ENCODE measurements at places on chromosomes 2 and 18.

DNA sequence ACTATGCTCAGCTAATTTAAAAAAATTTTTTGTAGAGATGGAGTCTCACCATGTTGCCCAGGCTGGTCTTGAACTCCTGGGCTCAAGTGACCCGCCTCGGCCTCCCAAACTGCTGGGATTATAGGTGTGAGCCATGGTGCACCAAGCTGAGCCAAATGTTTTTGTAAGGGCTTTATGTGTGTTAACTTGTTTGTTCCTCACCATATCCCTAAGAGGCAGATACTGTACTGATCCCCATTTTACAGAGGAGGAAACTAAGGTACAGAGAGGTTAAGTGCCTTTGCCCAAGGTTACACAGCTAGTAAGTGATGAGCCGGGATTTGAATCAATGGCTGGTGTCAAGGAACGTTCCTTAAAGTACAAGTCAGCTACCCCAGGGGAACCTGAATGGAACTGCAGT, 85.3 kb upstream of the KLF7 start:
- DNase-seq, result no peak

GRCh38 chr18:47881042-47881441, 49.4 kb downstream of the SMAD2 start:
- DNase-seq, result no peak

DNA sequence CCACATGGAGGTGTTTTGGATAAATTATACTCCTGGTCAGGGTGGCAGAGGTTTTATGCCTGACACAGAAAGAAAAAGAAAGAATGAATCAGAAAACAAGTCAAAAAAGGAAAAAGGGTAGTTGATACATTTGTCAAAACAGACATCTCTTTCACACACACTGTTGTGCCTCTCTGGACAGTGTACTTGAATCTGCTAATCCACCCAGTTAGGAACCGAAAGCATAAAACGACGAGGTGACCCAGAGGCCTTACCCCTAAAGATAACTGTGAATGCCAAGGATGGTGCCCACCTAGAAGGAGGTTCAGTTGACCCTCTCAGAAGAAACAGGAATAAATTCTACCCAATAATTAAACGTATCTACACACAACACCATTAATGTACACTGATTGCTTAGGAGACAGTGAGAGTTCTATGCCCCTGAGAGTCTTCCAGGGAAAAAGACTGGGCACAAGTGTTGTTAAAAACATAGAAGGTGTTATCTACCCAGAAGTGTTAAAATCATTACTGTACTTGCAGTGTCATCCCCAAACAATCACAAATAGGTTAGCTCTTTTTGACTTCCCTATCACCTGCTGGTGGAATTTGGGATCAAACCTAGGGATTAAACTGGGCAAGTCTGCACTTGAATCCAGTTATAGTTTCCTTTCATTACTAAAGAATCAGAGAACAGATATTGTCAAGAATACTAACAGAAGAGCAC, 123.2 kb upstream of the DNAJC10 start:
- DNase-seq, result no peak

DNA sequence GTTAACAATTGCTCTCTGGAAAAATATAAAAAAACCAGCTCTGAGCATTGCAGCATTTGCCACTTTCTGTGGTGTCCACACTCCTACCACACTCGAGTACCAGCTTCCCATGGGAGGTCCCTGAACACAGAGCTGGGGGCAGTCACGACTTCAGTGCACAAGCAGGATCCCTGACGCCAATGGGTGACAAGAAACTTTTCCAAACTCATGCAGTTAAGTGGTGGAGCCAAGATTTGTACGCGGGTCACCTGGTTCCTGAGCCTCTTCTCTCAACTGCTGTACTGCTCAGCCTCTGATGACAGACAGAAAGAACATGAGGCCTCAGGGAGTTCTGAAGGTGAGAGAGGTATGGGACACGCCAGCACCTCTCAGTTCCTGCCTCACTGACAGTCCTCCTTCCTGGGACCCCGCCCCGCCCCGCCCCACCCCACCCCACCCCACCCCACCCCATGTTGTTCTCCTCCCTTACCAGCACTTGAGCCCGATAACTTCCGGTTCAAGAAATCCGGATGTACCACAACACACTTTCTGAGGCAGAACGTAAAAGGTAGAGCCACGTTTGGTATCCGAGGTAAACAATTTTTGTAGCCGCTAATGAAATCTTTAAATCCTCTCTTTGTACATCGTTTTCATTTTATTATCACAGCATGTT, 287.6 kb downstream of the MYCN start:
- no peak for DNase-seq

- no peak for DNase-seq
These were observed 104.5 kb upstream of the CDH2 start for GRCh38 chr18:28281400-28281799.

DNA sequence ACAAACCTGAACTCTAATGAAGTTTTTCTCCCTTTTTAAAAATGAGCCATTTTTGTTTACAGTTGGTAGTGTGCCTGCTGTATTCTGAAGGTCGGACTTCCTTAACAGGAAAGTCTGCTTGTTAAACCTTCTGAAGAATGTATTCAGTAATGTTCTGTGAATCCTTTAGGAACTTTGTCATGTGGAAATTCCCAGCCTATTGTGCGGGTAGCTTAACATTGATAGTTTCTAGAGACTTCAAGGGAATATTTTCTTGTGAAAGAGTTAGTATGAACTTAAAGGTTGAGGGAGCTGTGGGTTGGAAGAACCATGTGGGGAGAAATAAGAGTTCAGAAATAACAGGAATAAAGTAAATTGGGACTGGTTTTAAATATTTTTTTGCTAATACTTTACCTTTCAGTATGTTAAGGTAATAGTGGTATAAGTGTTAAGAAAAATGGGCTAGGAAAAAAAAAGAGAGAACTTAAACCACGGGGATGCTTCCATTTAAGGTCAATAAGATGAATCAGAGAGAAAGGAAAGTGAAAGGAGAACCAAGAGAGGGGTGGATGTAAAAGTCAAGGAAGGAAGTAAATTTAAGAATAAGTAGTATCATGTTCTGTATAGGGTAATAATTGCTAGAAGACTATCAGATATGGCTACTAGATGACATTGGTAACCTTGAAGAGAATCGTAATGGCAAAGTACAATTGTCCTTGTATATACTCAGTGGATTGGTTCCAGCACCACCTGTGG, 90.5 kb downstream of the PMS1 start:
- no peak for DNase-seq

DNA sequence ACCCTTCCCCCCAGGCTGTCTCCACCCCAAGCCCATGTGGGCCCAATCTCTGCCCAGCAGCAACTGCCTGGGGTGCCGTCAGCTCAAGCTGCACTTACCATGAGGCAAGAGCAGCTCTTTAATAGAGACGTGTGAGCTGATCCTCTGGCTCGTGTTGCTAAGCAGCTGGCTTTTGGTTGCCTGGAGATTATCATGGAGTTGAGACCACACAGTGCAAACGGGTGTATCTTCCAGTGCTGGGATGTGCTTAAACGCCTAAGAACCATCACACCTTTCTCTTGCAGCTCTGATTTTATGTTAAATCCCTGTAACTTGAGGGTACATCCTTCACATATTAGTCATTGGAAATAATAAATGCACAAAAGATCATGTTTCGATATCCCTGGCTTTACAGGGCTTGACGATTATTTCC, 271.1 kb downstream of the PRKCE start:
- no peak for DNase-seq

DNA sequence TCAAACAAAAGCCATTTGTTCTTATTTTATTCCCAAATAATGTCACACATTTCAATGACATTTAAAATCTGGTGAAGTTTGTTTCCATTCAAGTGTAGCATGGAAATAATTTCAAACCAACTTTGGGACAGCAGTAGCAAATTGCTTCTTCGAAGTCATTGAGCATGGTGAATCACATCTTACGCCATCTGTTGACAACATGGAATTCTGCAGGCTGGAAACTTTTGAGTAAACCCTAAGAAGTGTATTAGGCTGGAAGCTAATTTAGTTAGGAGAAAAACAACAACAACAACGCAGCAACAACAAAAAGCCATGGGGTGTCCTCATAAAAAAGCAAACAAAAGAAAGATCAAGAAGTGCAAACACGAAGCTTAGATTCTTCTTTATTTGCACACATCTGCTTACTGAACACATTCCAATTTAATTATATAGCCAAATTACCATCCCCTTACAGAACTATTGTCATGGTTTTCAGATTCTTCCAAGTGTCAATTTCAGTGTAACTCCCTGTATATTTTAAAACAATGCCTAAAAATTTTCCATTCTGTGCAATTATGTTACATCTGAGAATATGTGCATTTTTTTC, 659.0 kb upstream of the CDH7 start:
- DNase-seq, result no peak

DNA sequence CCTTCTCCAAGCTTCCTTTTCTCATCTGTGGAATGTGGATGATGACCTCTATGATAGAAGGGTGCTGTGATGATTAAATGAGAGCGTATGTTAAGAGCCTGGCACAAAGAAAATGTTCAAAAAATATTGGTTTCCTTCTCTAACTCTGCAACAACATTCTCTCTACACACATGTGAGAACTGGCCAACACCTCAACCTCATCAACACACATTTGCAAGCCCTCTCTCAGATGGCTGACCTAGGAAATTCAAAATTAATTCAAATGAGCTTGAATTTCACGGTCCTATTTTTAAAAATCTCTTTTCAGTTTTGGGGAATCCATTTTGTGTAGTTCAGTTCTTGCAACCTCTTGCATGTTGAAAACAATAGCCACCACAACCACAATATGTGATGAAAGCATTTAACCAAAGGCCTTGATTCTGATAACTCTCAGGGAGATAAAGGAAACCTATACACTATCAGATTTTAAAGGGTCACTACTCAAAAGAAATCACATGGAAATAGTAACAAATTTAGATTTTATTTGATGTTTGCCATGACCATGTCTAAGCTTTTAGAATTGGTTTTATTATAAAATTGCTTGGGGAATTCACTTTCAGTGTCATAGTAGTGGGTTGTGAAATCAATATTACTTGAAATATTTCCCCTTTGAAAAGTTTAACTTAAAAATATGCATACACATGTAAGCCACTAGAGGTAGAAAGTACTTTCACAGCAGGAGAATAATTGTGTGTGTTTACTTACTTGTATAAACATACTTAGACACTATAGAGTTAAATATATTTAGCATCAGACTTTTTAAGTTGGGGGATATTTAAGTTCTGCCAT, 16.6 kb upstream of the NABP1 start:
- no peak for DNase-seq

DNA sequence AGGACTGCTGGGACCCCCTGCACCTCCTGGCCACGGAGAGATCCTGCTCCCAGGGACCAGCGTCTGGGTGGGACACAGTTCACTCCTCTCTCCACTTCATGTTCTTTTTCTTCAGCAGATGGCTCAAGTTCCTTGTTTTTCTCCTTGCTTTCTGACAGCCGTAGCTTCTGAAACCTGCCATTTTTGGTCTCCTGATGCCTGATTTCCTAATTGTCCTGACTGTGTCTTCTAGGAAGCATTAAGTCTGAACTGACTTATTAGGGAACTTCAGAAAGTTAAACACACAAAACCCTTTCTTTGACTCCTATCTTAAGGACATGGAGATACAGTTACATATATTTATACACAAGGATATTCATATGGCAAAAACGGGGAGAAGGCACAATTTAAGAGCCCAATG, 22.7 kb downstream of the CNNM4 start:
- no peak for DNase-seq

GRCh38 chr2:137826373-137827372, 137.6 kb upstream of the HNMT start:
- no peak for DNase-seq

DNA sequence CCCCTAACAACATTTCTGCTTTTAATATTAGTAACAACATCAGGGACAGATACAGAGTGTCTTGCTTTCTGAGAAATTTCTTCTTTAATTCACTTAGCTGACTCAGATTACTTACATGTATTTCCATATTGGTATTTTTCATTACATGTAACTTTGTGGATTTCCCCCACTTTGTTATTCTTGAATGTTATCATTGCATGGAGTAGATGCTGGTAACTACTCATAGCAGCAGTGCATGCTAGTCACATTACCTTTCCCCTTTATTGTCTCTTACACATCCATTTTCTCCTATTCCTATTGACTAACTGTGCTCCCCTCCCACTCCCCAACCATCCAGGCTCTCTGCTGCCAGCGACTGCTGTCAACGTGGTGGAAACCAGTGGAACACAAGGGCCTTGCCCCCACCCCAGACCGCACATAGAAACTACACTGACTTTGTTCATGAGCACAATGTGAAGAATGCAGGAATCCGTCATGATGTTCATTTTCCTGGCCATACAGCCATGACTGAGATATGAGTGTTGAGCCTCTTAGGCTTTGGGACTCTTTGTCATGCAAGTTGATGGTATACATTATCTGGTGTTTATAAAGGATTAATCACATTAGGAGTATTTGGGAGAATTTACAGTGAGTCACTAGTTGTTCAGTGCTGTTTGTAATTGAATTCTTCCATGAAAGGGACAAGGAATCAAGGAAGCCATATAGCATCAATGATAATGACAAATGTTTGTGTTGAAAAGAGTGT, 91.0 kb downstream of the EPB41L5 start:
- no peak for DNase-seq

GRCh38 chr2:173191601-173192000, 116.0 kb downstream of the MAP3K20 start:
- DNase-seq, result no peak

Data from stimulated activated CD4-positive, alpha-beta T cell treated with anti-CD3 and anti-CD28 coated beads, Interleukin-15, amount 100 ng/mL, for 1 hour (primary cell).